ENCODE measurements at places on chromosomes 1 and 21. TPM values are rescaled to one million over a fixed set of nuclear protein-coding genes. Genes with fewer than 3 reads are reported as not detected.

- DNase-seq: no peak
These were observed 112.9 kb upstream of the IPO9 start for GRCh38 chr1:201715801-201716741.

The TAS1R2 gene
- total RNA-seq: not detected

- DNase-seq: no peak
These were observed 79.7 kb upstream of the MARK1 start for GRCh38 chr1:220448217-220448616.

The ELAVL4 gene
- total RNA-seq: not detected

DNA sequence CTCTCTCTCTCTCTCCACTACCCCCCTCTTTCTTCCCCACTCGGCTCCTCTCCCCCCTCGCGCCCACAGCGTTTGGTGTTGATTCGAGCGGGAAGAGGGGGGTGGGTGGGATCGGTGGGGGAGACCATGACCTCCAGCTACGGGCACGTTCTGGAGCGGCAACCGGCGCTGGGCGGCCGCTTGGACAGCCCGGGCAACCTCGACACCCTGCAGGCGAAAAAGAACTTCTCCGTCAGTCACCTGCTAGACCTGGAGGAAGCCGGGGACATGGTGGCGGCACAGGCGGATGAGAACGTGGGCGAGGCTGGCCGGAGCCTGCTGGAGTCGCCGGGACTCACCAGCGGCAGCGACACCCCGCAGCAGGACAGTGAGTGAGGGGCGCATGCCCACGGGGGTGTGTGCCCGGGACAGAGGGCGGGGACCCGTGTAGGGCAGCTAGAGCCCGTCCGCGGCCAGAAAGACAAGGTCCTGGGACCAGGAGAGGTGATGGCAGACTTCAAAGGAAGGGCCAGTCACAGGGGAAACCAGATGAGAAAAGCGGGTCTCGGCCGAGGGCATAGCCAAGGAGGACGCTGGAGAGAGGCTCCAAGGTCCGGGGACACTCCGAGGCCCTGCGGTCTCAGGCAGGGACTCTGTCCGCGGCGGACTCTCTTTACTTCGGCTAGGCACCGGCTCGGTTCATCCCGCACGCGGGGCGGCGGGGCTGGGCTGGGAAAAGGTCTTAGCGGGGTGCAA, at the start of gene PRRX1:
TSS of gene PRRX1 (plus strand) at position 39 of the 735 bp plus-strand sequence. CDS start at position 127, 88 bp downstream.
- DNase-seq: no peak

The SHE gene
- total RNA-seq: 107 TPM

GRCh38 chr1:150477320-150477719, 9.9 kb upstream of the TARS2 start:
- no peak for DNase-seq

- DNase-seq: no peak
These were observed 39.2 kb downstream of the SIPA1L2 start for GRCh38 chr1:232590744-232591082.

The PROX1 gene
- 0.32 TPM for total RNA-seq

DNA sequence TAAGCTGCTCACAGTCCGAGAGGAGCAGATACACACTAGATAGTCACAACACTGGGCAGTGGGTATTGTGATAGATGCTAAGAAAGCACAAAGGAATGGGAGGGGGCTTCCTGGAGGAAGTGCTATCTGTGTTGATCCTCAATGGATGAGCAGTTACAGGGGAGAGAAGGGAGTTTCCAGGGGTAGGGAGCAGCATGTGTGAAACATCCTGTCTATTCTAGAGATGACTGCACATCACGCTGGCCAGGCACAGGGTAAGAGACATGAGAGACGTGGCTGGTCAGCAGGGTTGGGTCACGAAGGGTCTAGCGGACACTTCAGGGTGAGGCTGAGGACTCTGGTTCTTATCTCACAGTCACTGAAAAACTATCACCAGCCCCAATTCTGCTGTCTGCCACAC, 235.2 kb downstream of the TRABD2B start:
- no peak for DNase-seq

The ABCG1 gene
- total RNA-seq: 39.5 TPM

The GATAD2B gene
- total RNA-seq: 9.5 TPM

The GPR3 gene
- total RNA-seq: 2.0 TPM

All from ascending aorta (tissue), 2 donors.